Activated naive CD8-positive, alpha-beta T cell treated with anti-CD3 and anti-CD28 coated beads, Interleukin-2, amount 10 ng/mL, durations not matched to agents 7 days and 5 days (primary cell): ENCODE measurements at places on chromosomes 3 and 15.

DNA sequence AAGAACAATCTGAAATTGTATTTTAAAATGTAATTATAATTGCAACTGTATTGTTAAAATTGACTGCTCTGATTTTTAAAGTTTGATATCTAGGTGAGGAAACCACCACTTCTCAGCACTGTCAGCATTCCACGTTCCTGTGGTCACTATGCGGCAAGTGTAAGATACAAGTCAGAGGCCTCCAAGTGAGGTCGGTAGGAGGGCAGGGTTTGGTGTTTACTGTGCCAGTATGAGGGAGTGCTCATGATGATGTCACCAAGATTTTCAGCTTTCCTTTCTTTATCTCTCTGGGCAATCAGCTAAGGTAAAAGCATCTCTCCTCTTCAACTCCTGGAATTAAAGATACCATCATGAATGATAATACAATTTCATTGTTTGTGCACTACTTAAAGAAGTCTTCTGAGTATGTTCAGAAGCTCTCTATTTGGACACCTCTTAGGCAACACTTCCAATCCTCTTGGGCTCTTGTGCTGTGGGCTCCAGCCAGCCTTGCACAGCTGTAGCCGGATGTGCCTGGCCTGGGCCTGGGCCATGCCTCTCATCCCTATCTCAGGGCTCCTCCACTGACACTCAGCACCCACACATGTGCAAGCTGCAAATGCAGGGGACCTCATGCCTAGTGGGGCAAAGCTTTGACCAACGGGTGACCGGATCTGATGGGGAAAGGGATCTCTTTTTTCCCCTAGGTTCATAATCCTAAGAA lies 42.9 kb downstream of the CCR3 start:
- DNase-seq, result no peak

DNA sequence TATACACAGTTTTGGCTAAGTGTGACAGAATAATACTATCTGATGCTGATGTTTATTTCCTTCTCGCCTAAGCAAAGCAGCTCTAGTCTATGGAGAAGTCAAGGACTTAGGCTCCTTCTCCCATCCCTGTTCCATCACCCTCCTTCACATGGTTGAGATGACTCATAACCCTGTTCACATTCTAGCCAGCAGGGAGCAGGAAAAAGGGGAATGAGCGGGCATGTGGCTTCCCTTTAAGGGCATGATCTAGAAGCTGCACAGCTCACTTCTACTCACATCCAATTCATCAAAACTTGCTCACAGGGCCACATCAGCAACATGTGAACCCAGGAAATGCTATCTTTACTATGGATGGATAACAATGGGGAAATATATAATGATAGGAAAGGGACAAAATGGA lies 40.9 kb downstream of the CBLB start:
- no peak for DNase-seq

DNA sequence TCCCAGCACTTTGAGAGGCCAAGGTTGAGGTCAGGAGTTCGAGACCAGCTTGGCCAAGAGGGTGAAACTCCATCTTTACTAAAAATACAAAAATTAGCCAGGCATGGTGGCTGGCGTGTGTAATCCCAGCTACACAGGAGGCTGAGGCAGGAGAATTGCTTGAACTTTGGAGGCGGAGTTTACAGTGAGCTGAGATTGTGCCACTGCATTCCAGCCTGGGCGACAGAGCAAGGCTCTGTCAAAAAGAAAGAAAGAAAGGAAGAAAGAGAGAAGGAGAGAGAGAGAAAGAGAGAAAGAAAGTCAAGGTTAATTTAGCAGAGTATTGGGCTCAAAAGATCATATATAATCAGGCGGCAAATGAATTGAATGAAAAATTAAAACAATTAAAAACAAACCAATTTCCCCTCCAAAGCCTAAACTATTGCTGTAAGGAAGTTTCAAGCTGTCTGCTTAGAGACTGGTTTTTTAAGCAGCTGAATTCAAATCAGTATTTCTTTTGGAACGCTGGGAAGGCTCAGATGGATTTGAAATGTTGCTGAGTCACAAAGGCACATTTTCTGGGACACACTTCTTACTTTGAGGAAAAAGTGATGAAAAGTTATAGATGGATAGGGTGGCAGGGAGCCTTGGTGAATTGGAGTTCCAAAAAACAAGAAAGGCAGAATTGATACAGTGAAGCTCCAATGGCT lies 81.3 kb upstream of the BHLHE40 start:
- DNase-seq, result no peak

DNA sequence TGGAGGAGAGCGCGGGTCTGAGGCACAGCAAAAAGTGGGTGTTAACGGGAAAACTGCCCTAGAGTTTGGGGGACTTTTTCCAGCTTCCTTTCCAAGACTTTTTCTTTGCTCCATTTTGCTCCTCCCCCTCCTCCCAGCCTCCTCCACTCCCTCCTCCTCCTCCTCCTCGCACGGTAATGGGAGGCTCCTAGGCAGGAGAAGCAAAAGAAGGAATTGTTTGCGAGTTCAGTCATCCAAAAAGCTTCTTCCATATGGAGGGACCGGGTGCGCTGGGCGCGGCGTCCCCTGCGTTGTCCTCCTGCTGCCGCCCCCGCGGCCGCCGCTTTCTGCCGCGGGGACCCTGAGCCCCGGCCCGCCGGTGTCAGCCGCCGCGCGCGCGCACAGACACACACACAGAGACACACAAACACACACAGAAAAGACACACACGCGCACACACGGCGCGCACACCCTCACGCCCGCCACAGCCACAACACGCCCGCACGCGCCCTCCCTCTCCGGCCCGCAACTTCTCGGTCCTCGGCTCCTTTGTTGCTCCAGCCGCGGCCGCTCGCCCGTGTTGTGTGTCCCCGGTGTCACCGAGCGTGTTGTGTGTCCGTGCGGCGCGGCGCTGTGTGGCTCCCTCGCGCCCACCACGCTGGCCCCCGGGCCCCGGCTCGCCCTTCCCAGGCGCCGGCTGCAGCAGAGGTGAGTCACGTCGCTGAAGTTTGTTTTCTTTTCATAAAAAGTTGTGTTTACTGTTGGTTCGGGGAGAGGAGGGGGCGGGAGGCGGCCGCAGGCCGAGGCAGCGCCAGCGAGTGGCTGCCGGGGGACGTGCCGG lies at the start of gene BOC:
TSS of gene BOC (plus strand) at position 228 of the 820 bp plus-strand sequence. CDS start 38,246 bp downstream, outside the sequence.
- peak; percentile 35 for DNase-seq

- DNase-seq, result peak; percentile 78
These were observed 33.5 kb downstream of the BCL2L10 start for GRCh38 chr15:52078876-52079700.

DNA sequence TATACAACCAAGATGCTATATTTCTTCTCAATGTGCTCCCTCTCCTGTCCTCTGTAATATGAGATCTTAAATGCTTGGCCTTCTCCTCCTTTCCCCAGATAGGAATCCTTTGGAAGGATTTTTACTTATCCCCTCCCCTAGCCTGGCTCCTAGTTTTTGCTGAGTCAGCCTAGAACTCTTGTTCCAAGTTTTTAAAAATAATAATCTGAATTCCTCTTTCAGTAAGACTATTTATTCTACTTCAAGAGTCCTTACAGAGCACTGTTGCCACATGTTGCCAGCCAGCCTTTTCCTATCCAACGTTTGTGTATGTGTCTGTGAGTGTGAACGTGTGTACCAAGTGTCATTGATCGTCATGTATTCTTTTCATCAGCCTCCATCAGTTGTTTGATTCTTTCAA lies 11.0 kb upstream of the KCNMB2 start:
- DNase-seq, result no peak

GRCh38 chr3:30492322-30493192 lies 113.8 kb upstream of the TGFBR2 start:
- no peak for DNase-seq

- no peak for DNase-seq
These were observed 57.4 kb downstream of the HRH1 start for GRCh38 chr3:11211531-11212298.

DNA sequence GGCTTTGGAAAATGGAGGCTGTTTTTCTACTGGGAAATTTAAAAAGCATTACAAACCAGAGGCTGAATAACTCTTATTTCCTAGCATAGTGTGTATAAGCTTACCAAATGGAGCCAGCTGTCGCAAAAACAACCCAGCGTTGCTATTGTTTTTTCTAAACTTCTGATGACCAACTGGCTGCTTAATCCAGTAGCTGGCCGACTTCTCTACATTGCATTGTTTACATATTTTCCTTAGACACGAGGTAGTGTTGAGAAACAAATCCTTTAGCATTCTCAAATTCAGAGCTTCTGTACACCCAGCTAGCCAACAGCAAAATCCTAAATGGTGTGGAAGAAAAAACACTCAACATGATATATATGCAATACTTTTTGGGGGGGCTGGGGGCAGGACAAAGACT lies 161.0 kb upstream of the ADAMTS9 start:
- DNase-seq, result no peak
